Frontal cortex (tissue), 4 donors: ENCODE measurements at places on chromosomes 16 and 17. TPM values are rescaled to one million over a fixed set of nuclear protein-coding genes. Genes with fewer than 3 reads are reported as not detected.

DNA sequence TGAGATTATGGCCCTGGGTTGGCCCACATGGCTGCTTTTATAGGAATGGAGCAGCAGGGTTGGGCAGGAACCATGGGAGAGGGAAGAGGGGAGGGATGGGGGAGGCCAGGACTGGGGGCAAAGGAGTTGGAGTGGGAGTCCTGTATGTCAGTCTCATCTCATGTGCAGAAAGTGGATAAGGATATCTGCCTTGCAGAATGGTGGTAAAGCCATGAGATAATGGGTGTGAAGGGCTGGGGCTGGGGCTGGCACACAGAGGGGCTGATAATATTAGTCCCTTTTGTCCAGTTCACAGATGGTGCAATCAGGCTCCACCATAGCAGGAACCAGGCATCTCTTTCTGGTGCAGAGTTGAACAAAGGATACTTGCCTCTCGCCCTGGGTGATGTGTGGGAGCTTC lies 101.3 kb downstream of the MRM1 start:
- no peak for DNase-seq

DNA sequence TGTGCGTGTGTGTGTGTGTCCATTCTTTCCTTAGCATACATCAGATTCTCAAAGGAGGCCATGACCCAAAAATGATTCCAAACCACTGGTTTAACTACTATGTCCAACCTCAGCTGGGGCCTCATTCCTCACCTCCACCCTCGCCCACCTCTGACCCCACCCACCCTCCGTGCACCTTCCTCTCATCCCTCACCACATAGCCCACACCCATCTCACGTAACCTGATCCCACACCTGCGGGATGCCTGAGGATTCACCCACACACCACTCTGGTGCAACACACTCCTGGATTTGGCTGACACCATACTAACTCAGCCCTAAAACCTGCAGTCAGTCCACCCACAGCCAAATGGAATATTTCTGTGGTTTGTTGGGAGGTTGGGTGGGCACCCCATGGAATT lies 3.3 kb upstream of the CSNK2A2 start:
- DNase-seq, result no peak

The PLK1 gene
- total RNA-seq, result 1.6 TPM

- no peak for DNase-seq
These were observed 48.7 kb downstream of the DNAH17 start for GRCh38 chr17:78528541-78528940.

The KRTAP9-8 gene
- not detected for total RNA-seq

The CLUH gene
- 24.1 TPM for total RNA-seq

GRCh38 chr17:60819447-60820130 lies 141.9 kb downstream of the BCAS3 start:
- no peak for DNase-seq

DNA sequence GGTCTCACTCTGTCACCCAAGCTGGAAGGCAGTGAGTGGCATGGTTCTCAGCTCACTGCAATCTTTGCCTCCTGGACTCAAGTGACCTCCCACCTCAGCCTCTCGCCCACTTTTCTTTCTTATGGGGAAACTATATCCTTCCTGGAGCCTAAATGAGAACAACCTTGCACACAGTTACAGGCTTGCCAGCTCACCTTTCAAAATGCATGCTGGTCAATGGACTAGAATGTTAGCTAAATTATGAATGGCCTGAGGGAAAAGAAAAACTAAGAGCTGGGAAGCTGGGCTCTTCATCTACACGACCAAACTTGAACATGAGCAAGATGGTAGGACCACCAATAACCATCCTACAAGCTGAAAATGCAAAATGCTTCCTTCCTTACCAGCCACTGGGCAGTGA lies 10.6 kb upstream of the LHX1 start:
- DNase-seq, result no peak

DNA sequence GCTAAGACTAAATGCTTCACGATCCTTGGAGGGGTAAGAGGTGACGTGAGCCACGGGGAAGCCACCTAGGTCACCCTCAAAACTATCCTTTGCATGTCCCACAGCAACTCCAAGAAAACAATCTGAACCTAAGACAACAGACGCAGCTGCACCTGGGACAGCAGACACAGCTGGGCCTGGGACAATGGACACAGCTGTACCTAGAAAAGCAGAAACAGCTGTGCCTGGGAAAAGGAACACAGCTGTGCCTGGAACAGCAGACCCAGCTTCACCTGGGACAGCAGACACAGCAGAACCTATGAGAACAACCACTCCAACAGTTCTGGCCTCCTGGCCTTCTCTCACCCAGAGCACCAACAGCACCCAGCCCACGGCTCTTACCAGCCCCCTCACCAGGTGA lies 11.7 kb upstream of the CD300LD start:
- DNase-seq, result no peak

DNA sequence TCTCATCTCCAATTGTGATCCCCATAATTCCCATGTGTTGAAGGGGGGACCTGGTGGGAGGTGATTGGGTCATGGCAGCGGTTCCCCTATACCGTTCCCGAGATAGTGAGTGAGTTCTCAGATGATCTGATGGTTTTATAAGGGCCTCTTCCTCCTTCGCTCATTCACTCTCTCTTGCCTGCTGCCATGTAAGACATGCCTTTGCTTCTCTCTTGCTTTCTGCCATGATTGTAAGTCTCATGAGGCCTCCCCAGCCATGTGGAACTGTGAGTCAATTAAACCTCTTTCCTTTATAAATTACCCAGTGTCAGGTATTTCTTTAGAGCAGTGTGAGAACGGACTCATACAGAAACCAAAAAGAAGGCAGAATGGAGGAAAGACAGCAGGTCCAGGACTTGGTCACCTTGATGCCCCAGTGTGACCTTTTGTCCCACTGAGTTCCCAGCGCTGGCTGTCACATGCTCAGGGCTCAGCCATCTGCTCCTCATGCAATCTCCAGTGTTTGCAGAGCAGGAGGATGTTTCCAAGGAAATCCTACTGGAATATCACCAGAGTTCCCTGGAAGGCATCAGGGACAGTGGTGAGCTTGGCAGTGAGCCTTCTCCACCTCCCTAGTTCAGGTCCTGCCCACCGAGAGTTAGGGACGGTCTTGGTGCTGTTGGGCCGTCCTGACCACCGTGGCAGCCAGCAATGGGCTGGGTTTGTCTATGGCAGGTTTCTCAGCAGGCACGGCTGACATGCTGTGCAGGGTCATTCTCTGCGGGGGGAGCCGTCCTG lies 96.7 kb downstream of the SEC14L1 start:
- DNase-seq, result no peak

DNA sequence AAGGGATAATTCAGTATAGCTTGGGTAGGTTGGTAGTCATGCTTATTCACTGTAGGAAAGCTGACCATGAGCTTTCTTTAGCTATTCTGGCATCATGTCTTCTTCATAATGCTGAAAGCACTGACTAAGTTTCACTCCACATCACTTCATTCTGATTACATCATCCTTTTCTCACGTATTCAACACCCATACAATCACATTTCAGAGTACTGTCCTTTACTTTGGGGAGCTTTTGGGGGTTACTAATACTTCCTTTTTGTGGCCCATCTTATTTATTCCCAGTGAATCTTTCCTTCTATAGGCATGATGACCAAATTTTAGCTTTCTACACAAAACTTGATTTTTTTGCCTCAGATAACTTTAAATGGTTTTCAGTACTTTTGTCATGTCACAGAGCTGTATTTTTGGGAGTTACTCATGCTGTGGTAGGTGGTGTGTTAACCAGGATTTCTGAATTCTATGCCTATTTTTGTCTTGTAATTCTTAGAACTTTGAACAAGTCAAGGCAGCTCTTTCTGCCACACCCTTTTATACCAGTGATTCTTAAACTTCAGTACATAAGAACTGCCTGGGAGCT lies 23.5 kb downstream of the TADA2A start:
- no peak for DNase-seq

The KDM8 gene
- total RNA-seq, result 3.3 TPM

The ALDH3A1 gene
- 0.41 TPM for total RNA-seq

The RASD1 gene
- total RNA-seq, result 11.0 TPM

The NOTUM gene
- under 0.01 TPM for total RNA-seq

- DNase-seq, result no peak
These were observed 20.2 kb upstream of the MAPT start for GRCh38 chr17:45874151-45874550.

- DNase-seq, result no peak
These were observed 47.4 kb upstream of the JPH3 start for GRCh38 chr16:87554754-87555427.

DNA sequence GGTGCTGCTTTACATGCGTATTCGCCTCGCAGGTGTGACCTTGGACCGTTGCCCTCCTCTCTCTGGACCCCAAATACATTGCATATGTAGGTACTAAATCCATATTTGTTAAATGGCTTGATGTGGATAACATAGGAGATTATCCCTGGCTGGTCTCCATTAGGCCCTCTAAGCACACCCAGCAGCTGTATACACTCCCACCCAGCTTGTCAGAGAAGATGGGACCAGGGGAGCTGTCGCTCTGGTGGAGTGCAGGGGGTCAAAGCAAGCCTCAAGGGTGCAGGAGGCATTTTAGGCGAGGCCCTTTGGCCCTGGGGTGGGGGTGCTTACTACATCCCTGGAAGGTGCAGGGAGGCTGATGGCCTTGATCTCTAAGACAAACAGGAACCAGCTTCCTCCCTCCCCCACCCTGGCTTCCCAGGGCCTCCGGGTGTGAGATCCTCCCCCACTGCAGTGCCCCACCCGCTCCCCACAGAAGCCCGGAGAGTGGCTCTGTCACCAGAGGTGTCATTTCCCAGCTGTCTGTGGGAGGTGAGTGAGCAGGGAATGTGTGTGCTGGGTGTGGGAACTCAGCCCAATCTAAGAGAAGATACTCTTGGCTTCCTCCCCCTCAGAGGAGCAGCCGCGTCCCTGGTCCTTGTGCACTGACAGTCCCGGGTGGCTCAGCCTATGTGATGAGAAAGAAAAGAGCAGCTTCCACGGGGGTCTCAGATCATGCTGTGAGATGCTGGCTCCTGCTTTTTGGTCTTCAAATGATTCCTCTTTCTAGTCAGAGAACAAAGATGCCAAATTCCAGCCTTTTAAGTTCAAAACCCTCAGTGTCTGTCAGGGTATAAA lies 1.4 kb upstream of the VAMP2 start:
- peak; percentile 69 for DNase-seq
